ENCODE measurements at places on chromosomes 3 and 15. TPM values are rescaled to one million over a fixed set of nuclear protein-coding genes. Genes with fewer than 3 reads are reported as not detected.

TNFAIP8L3 gene
- 1.0 TPM for total RNA-seq

GRAMD2A gene
- 10.2 TPM for total RNA-seq

SENP2 gene
- 26.2 TPM for total RNA-seq

CHRNB4 gene
- total RNA-seq, result not detected

RTP1 gene
- not detected for total RNA-seq

CHL1 gene
- 0.05 TPM for total RNA-seq

MYL3 gene
- total RNA-seq, result not detected

GRM2 gene
- total RNA-seq, result not detected

MTHFS gene
- total RNA-seq, result 19.8 TPM

SCG5 gene
- total RNA-seq, result 1.3 TPM

ACAD11 gene
- total RNA-seq, result 15.7 TPM

SPTBN5 gene
- total RNA-seq, result 0.49 TPM

FGD5 gene
- total RNA-seq, result 0.28 TPM

SLC6A1 gene
- not detected for total RNA-seq

SLC12A1 gene
- total RNA-seq, result not detected

ALDH1A2 gene
- not detected for total RNA-seq

CSPG4 gene
- 73.2 TPM for total RNA-seq

SERPINI2 gene
- not detected for total RNA-seq

GOLGA6L10 gene
- total RNA-seq, result not detected

DLL4 gene
- total RNA-seq, result not detected

SLC6A20 gene
- total RNA-seq, result not detected

ZBTB20 gene
- total RNA-seq, result 1.5 TPM

AGBL1 gene
- total RNA-seq, result not detected

EXOG gene
- 4.0 TPM for total RNA-seq

CCDC13 gene
- 0.35 TPM for total RNA-seq

FEZF2 gene
- not detected for total RNA-seq

SEMA3F gene
- total RNA-seq, result 183 TPM

OXTR gene
- 0.65 TPM for total RNA-seq

CFAP91 gene
- not detected for total RNA-seq

MRAS gene
- total RNA-seq, result 2.7 TPM

SHISA5 gene
- total RNA-seq, result 159 TPM

KLHL6 gene
- 0.07 TPM for total RNA-seq

HGD gene
- total RNA-seq, result 0.05 TPM

DNAH12 gene
- total RNA-seq, result not detected

SHC4 gene
- 0.37 TPM for total RNA-seq

EFHB gene
- 0.35 TPM for total RNA-seq

HRG gene
- not detected for total RNA-seq

FANCD2OS gene
- 2.3 TPM for total RNA-seq

SPINT1 gene
- total RNA-seq, result 346 TPM

SLC22A13 gene
- total RNA-seq, result 0.07 TPM

CORO2B gene
- total RNA-seq, result 0.21 TPM

CADPS gene
- total RNA-seq, result not detected

HESX1 gene
- total RNA-seq, result not detected

GPR149 gene
- total RNA-seq, result not detected

UBE2E2 gene
- total RNA-seq, result 119 TPM

FBLN2 gene
- 3.7 TPM for total RNA-seq

ROBO2 gene
- total RNA-seq, result 0.28 TPM

WDR93 gene
- not detected for total RNA-seq

SMCO1 gene
- total RNA-seq, result not detected

ULK3 gene
- total RNA-seq, result 25.1 TPM

SAMMSON gene
- total RNA-seq, result not detected

Data from airway epithelial cell (primary cell).